ENCODE measurements at places on chromosomes 2 and 18.

- no peak for DNase-seq
Measured at GRCh38 chr2:67854798-67855197, 208.0 kb downstream of the C1D start.

- no peak for DNase-seq
Measured at GRCh38 chr18:13451213-13451540, 232.6 kb downstream of the LDLRAD4 start.

- no peak for DNase-seq
Measured at GRCh38 chr2:112181571-112182290, 43.5 kb downstream of the FBLN7 start.

DNA sequence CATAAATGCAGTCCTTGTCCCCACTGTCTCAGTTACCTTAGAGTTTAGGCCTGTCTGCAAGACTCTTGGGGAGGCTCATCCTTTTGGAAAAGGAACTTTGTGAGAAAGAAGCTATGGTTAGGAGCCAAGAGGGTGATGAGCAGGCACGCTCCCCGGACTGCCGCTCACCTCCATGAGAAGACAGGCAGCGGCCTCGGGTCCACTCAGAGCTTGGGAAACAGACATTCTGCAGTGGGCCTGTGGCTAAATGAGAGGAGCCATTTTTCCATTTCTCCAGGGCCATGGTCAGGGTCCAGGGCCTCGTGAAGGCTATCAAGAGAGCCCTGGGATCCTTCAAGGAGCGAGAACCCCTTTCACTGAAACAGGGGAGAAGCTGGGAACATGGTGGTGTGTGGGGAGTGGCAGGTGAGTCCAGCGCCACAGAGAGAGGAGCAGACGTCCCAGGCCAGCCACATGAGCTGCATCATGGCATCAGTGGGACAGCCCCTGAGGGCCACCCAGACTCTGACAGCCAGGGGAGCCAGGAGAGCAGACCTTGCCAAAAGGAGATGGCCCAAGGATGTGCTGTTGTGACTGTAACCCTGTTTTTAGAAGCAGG is 4.0 kb upstream of the TEX51 start:
- DNase-seq = no peak
